Stimulated activated CD4-positive, alpha-beta T cell treated with anti-CD3 and anti-CD28 coated beads, Interleukin-2, amount 100 ng/mL, for 24 hours (primary cell): ENCODE measurements at places on chromosomes 2 and 18.

- no peak for DNase-seq
Observed at GRCh38 chr2:121085801-121086200, 199.2 kb downstream of the TFCP2L1 start.

GRCh38 chr2:215797676-215798075 lies 215.7 kb downstream of the MREG start:
- no peak for DNase-seq

- no peak for DNase-seq
Observed at GRCh38 chr2:168320267-168320666, 72.9 kb upstream of the STK39 start.

DNA sequence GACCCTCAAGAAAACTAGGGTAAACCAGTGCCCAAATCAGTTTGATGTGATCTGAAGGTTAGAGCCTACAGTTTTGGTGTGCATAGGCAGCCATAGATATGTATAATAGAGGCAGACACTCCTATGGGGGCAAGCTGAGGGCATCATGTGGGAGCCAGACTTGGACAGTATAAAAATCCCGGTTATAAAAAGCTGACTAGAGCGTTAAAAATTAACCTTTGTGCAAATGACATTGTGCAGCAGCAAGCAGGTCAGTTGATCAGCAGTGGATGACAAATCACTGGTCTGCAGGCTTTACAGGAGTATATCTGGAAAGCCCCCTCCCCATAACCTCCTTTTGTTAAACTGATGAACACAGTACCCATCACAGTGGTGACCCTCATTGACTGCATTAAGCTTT lies 107.8 kb downstream of the CTNNA2 start:
- DNase-seq, result no peak

- no peak for DNase-seq
Observed at GRCh38 chr2:212997526-212998020, 153.8 kb downstream of the IKZF2 start.
